ENCODE measurements at places on chromosomes 2 and 18.

- DNase-seq = no peak
Measured at GRCh38 chr18:11993264-11993916, 12.1 kb downstream of the IMPA2 start.

DNA sequence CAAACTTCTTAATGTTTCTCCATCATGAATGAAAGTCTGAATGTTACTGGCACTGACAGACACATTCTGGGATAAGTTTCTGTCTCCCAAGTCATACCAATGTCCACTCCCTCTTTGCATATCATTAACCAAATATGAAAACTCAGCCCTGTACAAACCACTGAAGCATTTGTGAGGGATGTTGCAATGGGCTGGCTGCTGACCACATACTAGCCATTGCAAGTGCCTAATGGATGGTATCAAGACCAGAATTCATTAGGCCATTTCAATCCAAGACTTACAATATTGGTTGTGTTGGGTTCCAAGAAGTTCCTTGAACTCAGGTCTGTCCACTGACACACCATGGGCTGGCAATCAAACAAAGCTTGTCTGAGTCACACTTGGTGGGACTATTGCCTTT is 73.8 kb downstream of the CBLN2 start:
- DNase-seq = no peak

- DNase-seq = no peak
Measured at GRCh38 chr18:34738175-34738894, 28.2 kb downstream of the DTNA start.

GRCh38 chr2:21175895-21176646 is 52.3 kb downstream of the TDRD15 start:
- DNase-seq = no peak

Data from GM13976 (cell line).